Neural crest cell (in vitro differentiated cells): ENCODE measurements at places on chromosomes 3 and 15.

- no peak for DNase-seq
These were observed 276.9 kb downstream of the GBE1 start for GRCh38 chr3:81484520-81484919.

DNA sequence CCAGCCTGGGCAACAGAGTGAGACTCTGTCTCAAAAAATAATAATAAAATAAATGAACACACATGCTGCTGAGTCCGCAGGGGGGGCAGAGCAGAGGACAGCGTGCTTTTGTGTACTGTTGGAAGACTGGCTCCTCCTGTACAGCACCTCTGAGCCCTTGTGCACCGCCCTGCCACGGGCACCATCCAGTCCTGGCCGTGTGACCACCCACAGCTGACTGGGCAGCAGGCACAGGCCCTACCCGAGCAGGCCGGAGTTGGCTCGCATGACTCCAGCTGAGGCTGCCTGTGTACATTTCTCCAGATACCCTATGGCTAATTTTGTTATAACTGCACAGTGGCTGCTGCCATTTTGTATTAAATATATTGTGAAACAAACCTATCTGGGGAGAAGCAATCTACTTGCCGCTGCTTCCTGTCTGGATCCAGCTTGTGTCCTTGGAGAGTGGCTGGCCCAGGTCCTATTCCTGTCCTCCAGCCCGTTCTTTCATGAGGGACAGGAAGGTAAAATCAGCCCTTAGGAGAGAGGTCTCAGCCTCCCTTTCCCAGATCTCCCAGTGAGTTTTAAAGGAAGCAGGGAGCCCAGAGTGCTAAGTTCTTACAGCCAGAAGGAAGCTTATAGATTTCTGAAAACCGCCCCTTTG, 14.6 kb downstream of the IVD start:
- no peak for DNase-seq

DNA sequence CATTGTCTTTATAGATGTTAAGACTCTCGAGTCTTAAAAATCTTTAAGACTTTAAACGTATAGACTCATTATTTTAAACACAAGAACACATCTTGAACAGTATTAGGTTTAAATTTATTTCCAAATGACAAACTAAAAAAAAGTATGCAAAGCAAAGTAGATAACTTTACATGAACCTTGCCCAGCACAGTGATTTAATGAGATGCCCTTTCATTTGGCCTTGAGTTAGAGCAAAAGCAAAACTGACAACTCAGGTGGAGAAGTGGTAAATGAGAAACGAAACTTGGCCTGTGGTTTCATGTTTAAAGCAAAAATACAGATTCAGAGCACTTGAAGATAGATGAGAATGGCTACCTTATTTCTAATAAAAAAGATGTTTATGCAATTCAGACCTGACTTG, 8.6 kb downstream of the GPR15 start:
- no peak for DNase-seq

DNA sequence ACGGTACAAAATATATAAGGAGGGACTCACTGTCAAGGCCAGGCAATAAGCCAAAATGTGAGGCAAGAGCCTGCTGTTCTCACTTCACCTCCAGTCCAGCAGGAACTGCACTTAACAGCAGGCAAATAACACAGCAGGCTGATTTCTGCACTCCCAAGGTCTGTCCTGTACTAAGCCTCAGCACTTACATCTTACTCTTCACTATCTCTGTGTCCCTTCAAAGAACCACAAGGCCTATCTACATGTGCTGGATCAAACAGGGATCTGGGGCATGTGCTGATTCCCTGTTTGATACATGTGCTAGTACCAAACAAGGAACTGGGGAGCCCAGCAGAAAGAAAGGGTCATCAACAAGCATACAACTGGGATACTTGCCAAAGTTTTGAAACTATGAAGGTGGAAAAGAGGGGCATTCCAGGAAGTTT, 22.2 kb downstream of the UACA start:
- no peak for DNase-seq

- no peak for DNase-seq
These were observed 39.5 kb downstream of the ZNF280D start for GRCh38 chr15:56693761-56694160.

- no peak for DNase-seq
These were observed 324.2 kb upstream of the ATP11B start for GRCh38 chr3:182469086-182469485.

GRCh38 chr3:14137004-14137403, 12.2 kb downstream of the TMEM43 start:
- no peak for DNase-seq

DNA sequence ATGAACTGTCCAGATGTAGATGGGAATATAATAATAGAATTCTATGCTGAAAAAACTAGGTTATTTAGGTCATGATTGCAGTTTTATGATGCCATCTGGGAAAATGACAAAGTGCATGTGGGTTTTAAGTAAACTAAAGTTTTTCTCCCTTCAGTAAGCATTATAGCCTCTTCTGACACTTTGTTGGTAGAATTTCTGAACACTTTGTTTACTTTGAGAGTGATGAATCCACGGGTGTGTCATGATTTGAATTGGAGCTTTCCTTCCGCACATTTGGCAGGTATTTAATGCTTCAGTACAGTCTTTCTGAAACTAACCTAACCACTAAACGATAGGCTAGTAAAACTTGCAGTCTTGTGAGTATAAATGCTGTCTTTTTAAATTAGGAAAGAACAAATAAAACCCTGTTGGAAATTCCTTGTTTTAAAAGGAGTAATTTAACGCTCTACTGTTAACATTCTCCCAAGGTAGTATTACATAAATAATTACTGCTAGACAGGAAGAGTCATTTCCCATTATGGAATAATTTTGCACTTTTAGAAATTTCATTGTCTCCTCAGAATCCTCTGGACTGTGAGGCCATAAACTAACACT, 7.0 kb downstream of the FILIP1L start:
- no peak for DNase-seq

DNA sequence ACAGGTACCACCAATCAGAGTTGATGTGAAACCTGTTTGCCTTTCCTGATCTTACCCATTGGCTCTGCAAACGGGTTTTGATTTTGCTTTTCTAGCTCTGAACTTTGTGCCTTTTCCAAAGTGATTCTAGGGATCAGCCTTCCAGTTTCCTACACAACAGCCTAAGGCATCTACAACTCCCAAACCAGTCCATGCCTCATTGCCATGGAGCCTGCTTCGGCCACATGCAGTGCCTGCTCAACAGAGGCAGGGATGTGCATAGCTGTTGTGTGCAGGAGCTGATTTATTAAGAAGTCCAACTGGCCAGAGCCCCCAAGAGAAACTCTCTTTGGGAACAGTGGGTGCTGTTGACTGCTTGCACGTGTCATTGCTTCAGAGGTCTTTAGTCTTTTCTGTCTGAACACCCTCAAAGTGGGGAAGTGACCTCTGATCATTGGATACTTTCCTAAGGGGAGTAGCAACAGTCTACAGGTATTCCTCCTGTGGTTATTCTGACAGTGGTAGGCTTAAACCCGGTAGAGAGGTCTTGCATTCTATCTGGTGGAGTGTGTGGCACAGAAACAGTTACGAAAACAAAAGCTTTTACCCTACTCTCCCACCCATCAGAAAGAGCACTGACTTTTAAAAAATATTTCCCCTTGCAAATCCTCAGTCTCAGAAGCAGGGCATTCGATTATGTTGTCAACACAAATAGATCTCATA, 36.6 kb upstream of the THSD4 start:
- no peak for DNase-seq

DNA sequence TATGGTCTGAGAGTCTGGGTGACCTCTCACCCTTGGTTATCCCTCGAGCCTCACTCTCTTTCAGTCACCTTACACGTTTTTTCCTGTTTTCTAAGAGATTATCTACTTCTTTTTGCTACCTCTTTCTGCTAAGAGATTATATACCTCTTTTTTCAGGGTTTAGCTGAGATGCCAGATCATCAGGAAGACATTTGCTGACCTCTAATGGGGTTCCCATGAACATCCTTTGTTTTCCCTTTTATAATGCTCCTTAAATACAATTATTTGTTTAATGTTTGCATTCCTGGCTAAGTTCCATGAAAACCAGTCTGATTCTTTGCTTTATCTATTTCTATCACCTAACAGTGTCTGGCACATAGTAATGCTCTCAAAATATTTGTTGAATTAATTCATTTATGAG, 39.6 kb downstream of the LEKR1 start:
- DNase-seq, result no peak

DNA sequence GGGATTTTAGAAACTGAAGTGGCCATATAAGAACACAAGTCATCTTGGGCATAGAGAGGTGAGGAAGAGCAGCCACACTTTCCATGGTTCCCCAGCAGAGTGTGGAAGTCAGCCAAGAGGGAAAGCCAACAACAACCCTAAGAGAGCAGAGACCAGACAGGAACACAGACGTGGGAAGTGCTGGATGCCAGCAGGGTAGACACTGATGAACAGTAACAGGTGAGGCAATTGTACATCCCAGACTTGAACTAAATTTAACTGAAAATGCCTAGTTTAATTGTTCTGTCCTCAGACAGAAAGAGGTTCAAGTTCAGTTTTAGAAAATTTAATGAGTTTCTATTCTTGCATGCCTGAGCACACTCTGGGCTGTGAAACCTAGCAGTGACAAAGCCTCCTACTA, 212.1 kb downstream of the ATP8B4 start:
- no peak for DNase-seq
